ENCODE measurements at places on chromosomes 11 and 22. TPM values are rescaled to one million over a fixed set of nuclear protein-coding genes. Genes with fewer than 3 reads are reported as not detected.

Gene STIM1
- 103 TPM for total RNA-seq

Gene OR51B4
- total RNA-seq = not detected

Gene MMP27
- total RNA-seq = not detected

Gene C11orf86
- not detected for total RNA-seq

Gene SLC5A12
- total RNA-seq = not detected

Gene KRTAP5-9
- 0.35 TPM for total RNA-seq

Gene RSF1
- total RNA-seq = 62.5 TPM

Gene SYT12
- total RNA-seq = not detected

Gene SPDYC
- not detected for total RNA-seq

Gene OR2AG2
- total RNA-seq = not detected

Gene OR51E2
- total RNA-seq = not detected

Gene TNNT3
- 5.4 TPM for total RNA-seq

Gene IL17REL
- total RNA-seq = not detected

Gene NAALAD2
- not detected for total RNA-seq

Gene MUC6
- not detected for total RNA-seq

Gene TSSK2
- total RNA-seq = not detected

Gene ASCL2
- 0.31 TPM for total RNA-seq

Gene PI4KA
- total RNA-seq = 103 TPM

Gene HTR3A
- total RNA-seq = not detected

Gene CHRNA10
- total RNA-seq = 3.0 TPM

Gene CALCB
- total RNA-seq = 0.89 TPM

Gene CYB5R2
- 0.33 TPM for total RNA-seq

Gene NRXN2
- total RNA-seq = 0.07 TPM
